GM12865 (cell line): ENCODE measurements at places on chromosomes 16 and 17.
A peak's percentile ranks its signal among the peaks of the same experiment; 100 is the strongest.

DNA sequence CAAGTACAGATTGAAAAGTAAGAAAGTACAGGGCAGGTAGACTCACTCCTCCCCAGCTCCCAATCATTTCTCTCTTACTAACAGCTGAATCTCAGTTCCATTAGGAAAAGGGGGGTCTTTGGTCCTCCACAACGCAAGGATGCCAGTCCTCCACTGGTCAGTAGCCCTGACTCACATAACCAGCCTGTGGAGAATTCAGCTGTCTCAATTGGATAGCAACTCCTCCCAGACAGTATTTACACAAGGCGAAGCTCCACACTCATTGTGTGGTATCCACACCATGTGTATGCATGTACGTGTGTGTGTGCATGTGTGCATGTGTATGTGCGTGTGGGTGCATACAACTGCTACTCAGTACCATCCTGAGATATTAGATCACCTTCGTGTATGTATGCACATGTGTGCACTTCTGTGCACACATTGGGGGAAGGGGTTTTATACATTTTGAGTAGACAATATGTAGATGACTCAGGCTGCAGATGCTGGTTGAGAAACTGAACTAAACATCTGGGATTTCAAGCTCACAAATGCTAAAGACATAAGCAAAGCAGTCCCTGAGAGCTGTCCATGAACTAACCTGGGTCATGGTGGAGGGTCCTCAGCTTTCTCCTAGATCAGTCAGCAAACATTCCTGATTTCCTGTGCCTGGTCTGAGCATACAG is 240.1 kb downstream of the SLC39A11 start:
- DNase-seq = no peak

DNA sequence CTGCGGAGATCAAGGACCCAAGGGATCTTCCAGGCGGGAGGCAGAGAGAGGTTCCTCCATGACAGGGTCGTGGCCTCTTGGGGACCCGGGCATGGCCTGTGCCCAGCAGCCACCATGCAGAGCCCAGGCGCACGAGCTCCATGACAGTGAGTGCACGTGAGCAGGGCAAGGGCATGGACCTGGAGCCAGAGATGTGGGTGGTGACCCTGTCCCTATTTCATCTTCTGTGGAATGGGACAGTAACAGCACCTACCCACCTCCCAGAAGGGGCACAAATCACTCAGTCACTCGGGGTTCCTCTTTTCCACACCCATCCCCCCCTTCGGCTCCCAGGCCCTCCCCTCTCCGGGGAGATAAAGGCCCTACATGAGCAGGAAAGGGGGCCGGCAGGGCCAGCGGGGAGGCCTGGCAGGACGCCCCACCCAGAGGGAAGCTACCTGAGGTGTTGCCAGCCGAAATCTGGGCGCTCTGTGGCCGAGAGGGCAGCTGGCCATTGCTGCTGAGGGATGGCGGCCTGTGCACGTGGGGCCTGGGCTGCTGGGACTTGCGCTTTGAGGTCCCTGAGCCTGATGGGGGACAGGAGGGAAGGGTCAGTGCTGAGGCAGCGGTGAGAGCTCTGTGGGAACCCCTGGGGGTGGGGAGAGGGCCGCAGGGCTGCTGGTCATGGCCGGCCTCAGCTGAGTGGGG is 10.4 kb downstream of the UBALD2 start:
- no peak for DNase-seq

- no peak for DNase-seq
Observed at GRCh38 chr17:50274142-50274896, at the start of gene TMEM92. Gene TMEM92, plus strand, starts transcription at chr17:50274466. Its CDS starts 36 bp downstream, at chr17:50274502.

DNA sequence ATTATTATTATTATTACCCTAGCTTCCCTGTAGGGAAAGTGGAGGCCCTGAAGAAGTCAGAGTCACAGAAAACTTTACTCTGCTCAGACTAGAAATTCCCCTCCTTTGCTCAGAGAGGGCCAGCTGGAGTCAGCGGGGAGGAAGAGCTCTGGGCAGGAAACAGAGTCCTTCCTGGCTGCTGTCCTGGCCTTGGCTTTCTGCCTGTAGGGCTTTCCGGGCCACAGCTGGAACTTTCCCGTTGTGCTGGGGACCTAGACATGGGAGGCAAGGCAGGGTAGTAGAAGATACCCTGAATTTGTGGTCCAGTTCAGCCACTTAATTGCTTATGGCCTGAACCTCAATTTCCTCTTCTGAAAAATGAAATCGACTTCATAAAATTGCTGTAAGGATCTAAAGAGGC is 14.0 kb upstream of the CCL2 start:
- no peak for DNase-seq

GRCh38 chr17:12909046-12909445 is 108.8 kb downstream of the ELAC2 start:
- peak; percentile 62 for DNase-seq

DNA sequence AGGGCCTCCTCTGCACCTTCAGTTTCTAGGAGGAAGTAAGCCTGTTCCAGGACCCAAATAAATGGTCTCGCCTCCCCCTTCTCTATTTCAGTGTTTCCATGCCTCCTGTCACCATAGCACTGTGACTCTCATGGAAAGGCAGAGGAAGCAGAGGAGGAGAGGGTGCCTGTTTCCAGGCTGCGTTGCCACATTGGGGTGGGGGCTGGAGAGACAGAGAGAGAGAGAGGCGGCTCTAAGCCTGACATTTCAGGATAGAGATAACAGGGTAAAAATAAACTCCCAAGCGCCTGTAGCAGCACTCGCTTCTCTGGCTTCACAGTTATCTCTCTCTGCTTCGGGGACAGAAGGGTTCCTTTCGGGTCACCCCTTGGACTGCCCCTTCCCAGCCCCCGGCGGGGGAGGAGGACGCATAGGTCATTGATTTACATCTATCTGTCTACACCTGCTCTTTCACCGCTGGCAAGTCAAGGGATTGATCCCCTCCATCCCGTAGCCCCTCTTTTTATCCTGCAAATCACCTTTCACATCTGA is 71.2 kb upstream of the MRTFB start:
- peak; percentile 28 for DNase-seq

- peak; percentile 60 for DNase-seq
Observed at GRCh38 chr17:15502369-15503112, 35.1 kb upstream of the CDRT4 start.
